ENCODE measurements at places on chromosomes 1 and 21. TPM values are rescaled to one million over a fixed set of nuclear protein-coding genes. Genes with fewer than 3 reads are reported as not detected.
A peak's percentile ranks its signal among the peaks of the same experiment; 100 is the strongest.

GRCh38 chr1:4175566-4176405 is 275.7 kb upstream of the C1orf174 start:
- H3K27me3 ChIP-seq: no peaks in the 10 kb centered on the region
- H3K4me1 ChIP-seq: no peaks in the 10 kb centered on the region
- H3K4me3 ChIP-seq: no peak overlapping the region
- H3K27ac ChIP-seq: no peak overlapping the region
- no peaks in the 10 kb centered on the region for H3K36me3 ChIP-seq

DNA sequence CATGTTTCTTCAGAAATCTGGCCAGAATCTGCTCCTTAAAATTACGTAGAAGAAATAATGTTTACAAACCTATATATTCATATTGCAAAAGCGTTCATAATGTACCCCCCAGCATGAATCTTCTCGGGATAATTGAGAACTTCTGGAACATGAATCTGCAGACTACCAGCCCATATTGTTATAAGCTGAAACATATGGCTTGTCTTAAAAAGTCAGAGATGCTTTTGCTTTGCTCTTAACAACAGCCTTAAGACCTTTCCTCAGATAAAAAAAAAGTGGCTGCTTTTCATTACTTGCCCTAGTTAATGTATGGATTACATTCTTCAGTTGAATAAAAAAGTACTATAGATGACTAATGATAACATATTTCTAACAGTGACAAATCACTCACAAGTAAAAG is 15.0 kb upstream of the ZZZ3 start:
- no peak overlapping the region for H3K27ac ChIP-seq
- H3K36me3 ChIP-seq: peaks cover 18% of the 10 kb centered on the region
- no peak overlapping the region for H3K4me3 ChIP-seq
- H3K4me1 ChIP-seq: no peaks in the 10 kb centered on the region

DNA sequence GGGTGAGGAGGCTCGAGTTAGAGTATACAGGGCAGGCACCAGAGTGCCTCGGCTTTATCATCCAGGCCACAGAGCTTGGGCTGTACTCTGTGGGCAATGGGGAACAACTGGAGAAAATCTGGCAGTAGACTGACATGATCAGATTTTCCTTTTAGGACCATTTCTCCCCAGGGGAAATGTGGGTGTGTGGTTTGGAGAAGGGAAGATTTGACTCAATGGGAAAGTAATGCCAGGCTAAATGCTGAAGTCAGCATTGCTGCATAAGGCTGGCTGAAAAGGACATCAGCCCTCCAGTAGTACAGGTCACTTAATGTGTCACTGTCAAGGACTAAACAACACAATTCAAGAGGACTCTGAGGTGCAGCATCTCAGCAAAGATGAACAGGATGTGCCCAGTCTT is 5.0 kb downstream of the FYB2 start:
- no peak overlapping the region for H3K4me3 ChIP-seq
- H3K27ac ChIP-seq: no peak overlapping the region
- DNase-seq: no peak
- no peaks in the 10 kb centered on the region for H3K4me1 ChIP-seq
- H3K27me3 ChIP-seq: peaks cover 2% of the 10 kb centered on the region

DNA sequence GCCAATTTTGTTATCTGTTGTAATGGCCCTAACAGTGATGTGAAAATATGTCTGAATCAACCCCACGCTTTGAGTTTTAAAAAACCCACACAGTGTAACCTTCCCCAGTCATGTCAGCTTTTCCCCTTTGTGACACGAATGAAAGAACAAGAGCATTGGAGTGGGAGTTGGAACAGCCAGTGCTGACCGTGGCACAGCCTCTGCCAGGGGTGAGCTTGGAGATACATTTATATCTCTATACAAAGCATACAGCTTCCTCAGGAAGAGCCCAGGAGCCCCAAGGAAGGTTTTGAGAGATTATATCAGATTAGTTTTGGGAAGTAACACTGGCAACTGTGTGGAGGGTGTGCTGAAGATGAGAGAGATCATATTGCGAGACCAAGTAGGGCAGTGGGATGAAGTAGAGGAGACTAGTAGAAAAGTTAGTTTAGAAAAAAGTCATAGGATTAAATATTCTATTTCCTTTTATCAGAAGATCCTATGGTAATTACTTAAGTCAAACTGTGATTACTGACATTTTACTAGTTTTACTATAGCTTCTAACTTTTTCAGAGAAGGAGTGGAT is 15.9 kb downstream of the LRRC8B start:
- no peak overlapping the region for H3K4me3 ChIP-seq
- H3K27ac ChIP-seq: peak overlapping the region; percentile 34
- H3K36me3 ChIP-seq: peaks cover 25% of the 10 kb centered on the region
- H3K4me1 ChIP-seq: peaks cover 52% of the 10 kb centered on the region
- H3K27me3 ChIP-seq: no peaks in the 10 kb centered on the region

DNA sequence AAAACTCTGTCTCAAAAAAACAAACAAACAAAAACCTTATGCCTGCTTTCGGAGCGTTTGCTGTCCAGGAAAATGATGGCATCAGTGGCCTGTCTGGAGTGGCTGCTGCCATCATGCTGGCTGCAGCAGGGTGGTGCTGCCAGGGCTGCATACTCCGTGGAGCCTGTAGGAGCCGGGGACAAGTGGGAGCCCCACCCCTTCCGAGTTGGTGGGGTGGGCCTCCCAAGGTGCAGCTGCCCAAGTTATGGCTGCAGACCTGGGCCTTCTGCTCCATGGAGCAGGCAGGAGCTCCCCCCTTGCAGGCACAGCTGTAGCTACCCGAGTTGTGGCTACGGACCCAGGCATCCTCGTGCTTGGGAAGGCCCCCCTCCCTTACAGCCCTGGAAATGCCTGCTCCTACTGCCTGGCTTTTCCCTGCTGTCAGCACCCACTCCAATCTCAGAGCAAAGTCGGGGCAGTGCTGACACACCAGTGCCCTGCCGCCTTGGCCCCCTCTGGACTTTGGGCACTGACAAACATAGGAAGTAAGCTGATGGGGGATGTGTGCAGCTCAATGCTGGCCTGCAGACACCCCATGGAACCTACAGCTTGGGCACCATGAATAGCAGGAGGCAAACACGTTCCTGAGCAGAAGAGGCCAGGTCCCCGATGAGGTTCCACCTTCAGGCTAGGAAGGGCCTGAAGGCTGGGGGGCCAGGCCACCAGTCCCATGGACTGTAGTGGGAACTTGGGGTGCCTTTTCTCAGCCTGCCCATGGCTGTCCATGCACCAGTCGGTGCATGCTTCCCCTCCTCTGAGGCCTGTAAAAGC is 60.4 kb downstream of the CC2D1B start:
- no peaks in the 10 kb centered on the region for H3K4me1 ChIP-seq
- no peaks in the 10 kb centered on the region for H3K27me3 ChIP-seq
- no peak for DNase-seq
- no peak overlapping the region for H3K27ac ChIP-seq
- no peak overlapping the region for H3K4me3 ChIP-seq

DNA sequence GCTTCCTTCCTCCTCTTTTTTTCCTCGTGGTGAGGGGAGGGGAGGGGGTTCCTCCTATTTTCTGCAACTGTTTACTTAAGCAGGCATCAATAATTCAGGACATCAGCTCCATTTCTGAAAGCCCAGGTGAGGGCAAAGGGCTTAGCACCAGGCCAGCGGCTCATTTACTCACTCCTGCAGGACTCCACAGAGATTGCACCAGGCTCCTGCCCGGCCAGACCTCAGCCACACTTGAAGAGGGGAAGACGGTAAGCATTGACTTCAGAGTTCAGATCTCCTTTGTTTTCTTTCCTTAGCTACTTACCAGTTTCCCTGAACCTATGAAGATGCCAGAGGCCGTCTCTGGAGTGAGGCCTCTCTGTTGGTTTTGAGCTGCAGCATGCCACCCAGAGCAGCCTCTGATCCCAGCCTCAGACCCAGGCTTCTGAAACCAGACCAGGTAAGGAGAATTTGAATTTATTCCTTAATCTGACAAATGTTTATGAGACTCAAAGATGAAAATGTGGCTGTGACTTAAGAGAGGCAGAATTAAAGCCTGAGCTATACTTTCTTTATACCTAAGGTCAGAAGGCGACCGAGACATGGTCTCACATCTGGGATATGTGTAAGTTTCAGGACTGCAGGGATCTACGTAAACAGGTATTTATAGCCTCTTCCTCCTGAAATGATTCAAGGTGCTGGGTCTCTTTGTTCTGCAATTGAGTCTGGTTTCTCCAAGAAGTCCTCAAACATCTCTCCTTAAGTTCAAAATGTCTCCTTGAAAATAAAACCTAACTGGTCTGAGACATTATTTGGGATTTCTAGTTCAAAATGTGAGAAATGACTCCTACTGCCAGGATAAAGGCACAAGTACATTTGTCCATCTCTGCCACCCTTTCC is 272.5 kb upstream of the RUNX1 start:
- no peaks in the 10 kb centered on the region for H3K36me3 ChIP-seq
- no peak overlapping the region for H3K27ac ChIP-seq
- no peak overlapping the region for H3K4me3 ChIP-seq
- no peak for DNase-seq
- no peaks in the 10 kb centered on the region for H3K4me1 ChIP-seq

GRCh38 chr1:60745484-60745883 is 336.9 kb upstream of the NFIA start:
- H3K4me1 ChIP-seq: no peaks in the 10 kb centered on the region
- no peak overlapping the region for H3K27ac ChIP-seq
- no peaks in the 10 kb centered on the region for H3K36me3 ChIP-seq
- H3K4me3 ChIP-seq: no peak overlapping the region
- DNase-seq: no peak

GRCh38 chr1:230825761-230826160 is 42.6 kb downstream of the C1orf198 start:
- H3K4me1 ChIP-seq: no peaks in the 10 kb centered on the region
- H3K27ac ChIP-seq: no peak overlapping the region
- H3K36me3 ChIP-seq: no peaks in the 10 kb centered on the region

GRCh38 chr1:22597301-22597965 is 34.1 kb downstream of the EPHA8 start:
- DNase-seq: no peak
- no peaks in the 10 kb centered on the region for H3K36me3 ChIP-seq
- no peaks in the 10 kb centered on the region for H3K4me1 ChIP-seq
- H3K27ac ChIP-seq: no peak overlapping the region

GRCh38 chr1:200660719-200661118 is 9.0 kb downstream of the DDX59 start:
- DNase-seq: no peak
- no peak overlapping the region for H3K4me3 ChIP-seq
- H3K27ac ChIP-seq: no peak overlapping the region
- peaks cover 33% of the 10 kb centered on the region for H3K4me1 ChIP-seq
- H3K27me3 ChIP-seq: no peaks in the 10 kb centered on the region

GRCh38 chr1:37602750-37603694 is 7.3 kb upstream of the GNL2 start:
- H3K27ac ChIP-seq: no peak overlapping the region
- DNase-seq: peak; percentile 55
- no peaks in the 10 kb centered on the region for H3K36me3 ChIP-seq
- no peak overlapping the region for H3K4me3 ChIP-seq

GRCh38 chr1:22806584-22806983 is 95.9 kb downstream of the EPHB2 start:
- no peak for DNase-seq
- no peaks in the 10 kb centered on the region for H3K36me3 ChIP-seq
- H3K27ac ChIP-seq: no peak overlapping the region
- H3K4me1 ChIP-seq: no peaks in the 10 kb centered on the region
- H3K4me3 ChIP-seq: no peak overlapping the region

Gene RIMS3
- total RNA-seq: 5.3 TPM

Gene SLC5A9
- total RNA-seq: not detected

Gene MPL
- total RNA-seq: not detected

Gene KRTAP10-4
- total RNA-seq: not detected
